Right hindlimb (tissue), 1 donor: ENCODE measurements at places on chromosomes 3 and 15.

DNA sequence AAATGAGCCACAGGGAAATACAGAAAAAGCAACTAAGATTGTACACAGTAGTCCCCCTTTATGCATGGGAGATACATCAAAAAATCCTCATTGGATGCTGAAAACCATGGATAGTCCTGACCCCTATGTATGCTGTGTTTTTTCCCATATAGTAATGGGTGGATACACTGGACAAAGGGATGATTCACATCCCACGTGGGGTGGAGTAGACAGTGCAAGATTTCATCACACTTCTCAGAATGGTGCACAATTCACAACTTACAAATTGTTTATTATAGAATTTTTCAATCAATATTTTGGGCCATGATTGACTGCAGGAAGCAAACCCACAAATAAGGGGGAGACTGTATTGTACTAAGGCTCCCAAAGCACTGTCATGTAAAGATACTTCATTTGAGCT, 224.4 kb upstream of the STRIT1 start:
- DNase-seq: no peak

DNA sequence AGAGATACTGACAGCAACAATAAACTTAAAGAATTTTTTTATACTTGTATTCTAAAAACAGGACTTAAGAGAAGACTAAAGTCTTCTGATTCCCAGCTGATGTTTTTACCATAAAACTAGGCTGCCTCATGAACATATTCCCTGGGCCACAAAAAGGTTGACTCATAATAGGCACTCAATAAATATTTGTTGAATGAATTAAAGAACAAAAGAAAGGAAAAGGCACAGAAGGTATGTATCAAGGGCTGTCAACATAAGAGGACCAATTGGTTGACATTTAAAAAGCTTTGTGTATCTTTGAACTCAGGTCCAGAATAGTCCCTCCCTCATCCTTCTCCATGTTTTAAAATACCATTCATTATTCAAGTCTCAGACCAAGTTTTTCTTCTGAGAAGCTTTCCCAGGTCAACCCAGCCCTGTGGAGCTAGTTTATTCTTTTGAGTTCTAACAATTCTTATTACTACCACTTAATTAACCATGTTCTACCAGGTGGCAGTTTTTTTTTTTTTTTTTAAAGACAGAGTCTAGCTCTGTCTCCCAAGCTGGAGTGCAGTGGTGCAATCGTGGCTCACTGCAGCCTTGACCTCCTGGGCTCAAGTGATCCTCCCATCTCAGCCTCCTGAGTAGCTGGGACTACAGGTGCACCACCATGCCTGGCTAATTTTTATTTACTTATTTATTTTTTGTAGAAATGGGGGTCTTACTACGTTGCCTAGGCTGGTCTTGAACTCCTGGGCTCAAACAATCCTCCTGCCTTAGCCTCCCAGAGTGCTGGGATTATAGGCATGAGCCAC, 17.5 kb upstream of the ARHGEF3 start:
- DNase-seq: no peak

DNA sequence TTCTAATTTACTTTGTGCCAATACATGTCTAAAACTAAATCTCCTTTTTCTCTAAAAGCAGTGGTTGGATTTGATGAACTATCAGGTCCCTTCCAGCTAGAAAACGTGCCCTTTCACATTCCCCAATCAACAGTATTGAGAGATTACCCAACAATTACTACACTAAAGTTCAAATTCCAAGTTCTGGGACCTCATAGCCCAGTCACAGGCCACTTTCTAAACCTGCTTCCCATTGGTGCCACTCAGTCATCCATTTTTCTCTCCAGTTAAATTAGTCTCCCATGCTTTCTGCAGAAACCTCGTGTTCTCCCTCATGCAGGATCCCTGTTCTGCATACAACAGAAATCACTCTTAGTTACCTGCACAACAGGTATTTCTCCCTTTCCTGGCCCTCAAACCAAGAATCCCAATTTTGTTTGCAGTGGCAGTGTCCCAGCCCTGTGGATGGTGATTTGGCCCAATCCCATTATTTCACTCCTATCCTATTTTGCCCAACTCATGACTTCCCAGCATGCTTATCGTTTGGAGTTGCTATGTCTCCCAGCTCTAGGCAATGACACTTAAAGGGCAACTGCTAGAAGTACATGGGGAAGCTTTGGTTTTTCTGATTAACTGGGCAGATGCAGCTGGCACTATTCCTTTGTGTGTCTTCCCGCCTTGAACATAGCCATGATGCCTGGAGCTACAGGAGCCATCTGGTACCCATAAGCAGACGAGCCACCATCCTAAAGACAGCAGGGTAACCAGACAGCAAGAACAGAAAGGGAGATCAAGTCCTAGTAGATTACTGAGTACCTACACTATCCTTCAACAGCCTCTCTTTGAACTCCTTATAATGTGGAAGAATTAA, 224.2 kb downstream of the MINAR1 start:
- no peak for DNase-seq

DNA sequence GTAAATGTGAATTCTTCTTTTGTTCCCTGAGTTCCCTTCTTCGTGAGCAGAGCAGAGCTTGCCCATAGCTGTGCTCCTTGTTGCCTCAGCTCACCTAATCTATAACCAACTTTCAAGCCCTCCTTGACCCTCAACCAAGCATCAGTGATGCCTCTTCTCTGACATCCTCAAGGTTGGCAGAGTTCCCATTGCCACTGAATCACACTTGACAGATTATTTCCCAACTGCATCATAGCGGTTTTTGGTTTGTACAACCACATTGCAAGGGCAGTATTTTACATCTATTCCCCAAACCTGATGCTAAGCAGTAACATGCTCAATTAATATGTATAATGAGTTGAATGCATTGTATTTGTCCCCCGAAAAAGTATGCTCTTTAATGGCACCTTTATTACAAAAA, 133.0 kb upstream of the SNTN start:
- no peak for DNase-seq

DNA sequence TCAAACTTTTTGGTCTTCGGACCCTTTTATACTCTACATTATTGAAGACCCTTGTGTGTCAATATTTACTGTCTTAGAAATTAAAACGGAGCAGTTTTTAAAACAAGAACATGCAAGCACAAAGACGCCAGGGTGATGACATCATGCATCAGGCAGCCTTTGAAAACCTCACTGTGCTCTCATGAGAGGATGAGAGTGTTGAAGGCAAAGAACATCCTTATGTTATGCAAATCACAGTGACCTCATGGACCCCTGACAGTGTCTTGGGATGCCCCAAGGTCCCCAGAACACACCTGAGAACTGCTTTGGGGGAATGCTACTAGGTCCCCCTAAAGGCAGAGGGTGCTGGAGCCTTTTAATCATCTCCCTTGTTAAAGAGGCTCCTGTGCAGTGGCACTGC, 51.6 kb downstream of the CHDH start:
- no peak for DNase-seq

DNA sequence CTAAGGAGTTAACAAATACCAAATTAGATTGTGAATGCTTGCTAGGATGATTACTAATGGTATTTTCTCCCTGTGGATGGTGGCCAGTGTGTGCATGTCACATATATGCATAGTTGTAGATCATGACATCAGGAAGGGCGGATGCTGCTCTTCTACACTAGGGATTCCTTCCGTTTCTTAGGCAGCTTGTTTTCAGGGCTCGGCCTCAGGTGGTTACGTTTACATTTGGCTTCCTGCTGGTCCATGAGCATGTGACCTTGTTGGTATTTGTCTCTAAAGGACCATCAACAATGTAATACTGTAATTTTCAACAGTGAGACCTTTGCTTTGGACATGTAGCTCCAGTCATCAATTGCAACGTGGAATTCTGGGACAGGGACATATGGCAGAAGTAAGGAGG, 221.4 kb downstream of the NR1D2 start:
- no peak for DNase-seq

DNA sequence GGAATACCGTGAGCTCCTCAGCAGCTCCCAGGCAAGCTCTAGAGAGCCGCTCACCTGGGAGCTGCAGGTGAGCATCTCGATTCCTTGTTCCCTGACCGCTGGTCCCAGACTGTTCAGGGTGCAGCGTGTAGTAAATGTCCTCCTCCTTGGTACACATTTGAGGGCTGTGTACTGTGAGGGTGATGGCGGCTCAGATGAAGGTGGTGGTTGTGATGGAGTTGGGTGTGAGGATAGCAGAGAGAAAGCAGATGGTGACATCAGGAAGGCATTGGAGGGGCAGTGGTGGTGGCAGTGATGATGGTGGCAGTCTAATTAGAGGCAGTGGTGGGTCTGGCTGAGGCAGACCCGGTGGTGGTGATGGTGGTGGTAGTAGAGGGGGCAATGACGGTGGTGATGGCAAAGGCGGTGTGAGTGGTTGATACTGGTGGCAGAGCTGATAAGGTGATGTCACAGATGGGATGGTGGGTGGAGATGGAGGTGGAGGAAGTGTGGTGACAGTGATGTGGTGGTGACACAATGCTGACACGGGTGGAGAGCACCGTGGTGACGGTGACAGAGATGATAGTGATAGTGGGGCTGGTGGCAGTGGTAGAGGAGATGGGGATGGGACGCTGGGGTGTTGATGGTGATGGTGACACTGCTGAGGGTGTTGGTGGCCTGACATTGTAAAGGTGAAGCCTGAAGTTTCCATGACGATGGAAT, at the start of gene DNAJB8:
DNAJB8 (minus strand) TSS at position 51 of the 702 bp plus-strand sequence. CDS start 3,645 bp downstream, outside the sequence.
- DNase-seq: no peak

- peak; percentile 46 for DNase-seq
Measured at GRCh38 chr15:49421991-49422390, 1.1 kb upstream of the FGF7 start.

- DNase-seq: no peak
Measured at GRCh38 chr15:87818756-87819155, 437.8 kb downstream of the NTRK3 start.

GRCh38 chr3:53182764-53183355, 21.9 kb downstream of the PRKCD start:
- DNase-seq: no peak

GRCh38 chr3:56987238-56987895, 73.1 kb upstream of the SPATA12 start:
- no peak for DNase-seq

GRCh38 chr3:128112357-128112968, 11.1 kb downstream of the RUVBL1 start:
- DNase-seq: no peak

DNA sequence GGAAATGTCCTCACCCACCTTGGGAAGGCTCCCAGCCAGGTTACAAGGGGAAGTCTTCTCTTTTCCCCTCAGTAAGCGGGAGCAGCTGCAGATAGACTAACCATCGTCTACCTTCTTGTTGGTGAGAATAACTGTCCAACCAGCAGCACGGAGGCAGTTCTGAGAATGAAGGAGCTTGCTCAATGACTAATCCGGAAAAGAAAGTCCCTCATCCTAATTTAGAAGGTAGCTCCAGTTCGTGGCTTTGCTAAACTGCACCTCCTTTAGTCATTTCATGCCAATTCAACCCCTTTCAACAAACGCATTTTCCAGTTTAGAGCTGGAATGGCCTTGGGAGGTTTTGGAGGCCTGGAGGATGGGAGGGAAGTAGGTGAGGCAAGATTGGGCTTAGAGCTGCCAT, 527.4 kb upstream of the PROK2 start:
- no peak for DNase-seq

DNA sequence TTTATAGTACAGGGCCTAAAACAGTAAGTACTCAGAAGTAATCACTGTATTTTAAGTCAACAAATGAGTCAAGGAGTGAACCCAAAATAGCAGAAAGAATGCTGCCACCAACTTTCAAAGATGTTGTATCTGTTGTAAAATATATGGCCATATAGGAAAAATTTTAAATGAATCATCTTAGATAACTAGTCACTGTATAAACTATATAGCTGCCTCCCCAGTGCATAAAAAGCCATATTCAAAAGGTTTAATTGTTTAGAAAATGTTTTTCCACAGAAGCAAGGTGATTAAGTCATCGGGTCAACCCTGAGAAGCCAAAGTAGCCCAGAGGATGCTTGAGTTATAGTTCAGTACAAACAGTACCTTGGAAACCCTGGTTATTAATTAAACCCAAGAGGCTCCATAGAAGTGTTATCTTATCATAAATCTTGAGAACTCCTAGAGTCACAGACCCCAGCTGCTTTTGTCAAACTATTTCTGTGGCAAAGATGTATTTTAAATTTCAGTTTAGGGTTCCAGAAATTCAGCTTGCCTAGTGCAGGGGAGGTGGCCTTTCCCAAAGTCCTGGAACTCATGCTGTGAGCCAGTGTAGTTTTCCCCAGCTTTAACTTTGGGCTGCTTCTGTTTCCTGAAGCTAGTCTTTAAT, 39.2 kb downstream of the MBNL1 start:
- no peak for DNase-seq

DNA sequence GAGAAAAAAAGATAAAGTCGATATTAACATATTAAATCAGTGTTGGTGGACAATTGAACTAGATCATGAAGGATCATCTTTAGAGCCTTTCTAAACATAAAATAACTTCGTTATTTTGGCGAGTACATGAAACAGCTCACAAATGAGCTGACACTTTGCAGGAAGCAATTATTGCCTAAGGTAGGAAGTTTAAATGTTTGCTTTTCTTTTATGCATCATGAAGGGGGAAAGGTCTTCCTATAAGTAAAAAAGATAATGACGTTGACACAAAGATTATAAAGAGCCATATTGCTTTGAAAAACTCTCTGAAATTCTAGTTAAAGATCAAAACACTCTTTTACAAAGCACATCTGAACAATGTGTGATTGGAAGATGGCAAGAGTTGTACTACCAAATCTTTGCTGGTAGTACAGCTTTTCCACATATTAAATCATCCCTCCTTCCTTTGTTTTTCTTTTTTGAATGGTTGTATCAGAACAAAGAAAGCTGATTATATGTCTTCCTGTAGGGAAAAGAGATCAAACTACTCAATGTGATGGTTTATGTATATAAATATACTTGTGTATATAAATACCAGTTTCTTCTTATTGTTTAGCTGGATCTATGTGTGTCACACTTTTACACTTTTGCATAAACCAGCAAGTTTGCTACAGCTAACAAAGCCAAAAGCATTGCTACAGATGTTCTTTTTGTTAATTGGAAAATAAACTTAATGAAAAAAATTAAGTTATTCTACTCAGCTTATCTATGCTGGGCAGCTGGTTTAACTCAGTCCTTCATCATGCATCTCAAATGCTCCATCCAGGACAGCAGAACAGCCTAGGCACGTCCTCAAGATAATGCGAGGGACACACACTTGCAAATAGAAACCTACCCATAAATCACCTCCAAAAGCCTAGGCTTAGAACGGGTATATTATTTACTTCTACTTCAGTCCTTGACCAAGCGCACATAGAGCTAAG, 850.8 kb upstream of the ROBO1 start:
- DNase-seq: no peak

DNA sequence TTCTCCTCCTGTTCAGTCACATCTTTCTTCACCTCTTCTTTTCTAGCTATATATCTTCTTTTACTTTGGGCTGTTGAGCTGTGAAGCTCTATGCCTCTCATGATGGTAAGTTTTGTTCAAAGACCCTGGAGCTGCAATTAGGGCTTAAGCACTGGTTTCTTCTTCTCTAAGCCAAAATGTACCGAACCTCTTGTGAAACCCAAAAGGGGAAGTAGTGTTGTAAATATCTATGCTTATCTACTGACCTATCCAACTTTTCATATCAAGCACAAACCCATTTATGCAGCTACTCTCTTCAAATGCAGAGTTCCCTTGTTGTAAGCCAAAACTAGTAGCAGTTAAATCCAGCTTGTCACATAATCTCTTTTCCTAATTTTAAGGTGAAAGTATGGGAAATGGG, 123.6 kb upstream of the CD96 start:
- DNase-seq: no peak

- DNase-seq: no peak
Measured at GRCh38 chr3:31431321-31431720, 101.4 kb upstream of the STT3B start.
